Type B pancreatic cell (in vitro differentiated cells): ENCODE measurements at places on chromosomes 7 and 10. TPM values are rescaled to one million over a fixed set of nuclear protein-coding genes. Genes with fewer than 3 reads are reported as not detected.
A peak's percentile ranks its signal among the peaks of the same experiment; 100 is the strongest.

Gene PLEKHS1
- total RNA-seq, result 0.12 and 0.45 TPM in 2 replicates

Gene TMEM139
- total RNA-seq, result 2.6 and 4.8 TPM in 2 replicates

Gene SCART1
- 1.2 and 1.4 TPM in 2 replicates for total RNA-seq

- peak; percentile 82 for DNase-seq
Measured at GRCh38 chr10:48658243-48658974, 26.3 kb upstream of the WDFY4 start.

- no peak for DNase-seq
Measured at GRCh38 chr7:108261560-108262255, 131.5 kb upstream of the LAMB4 start.

- no peak for DNase-seq
Measured at GRCh38 chr7:116583653-116584052, 58.8 kb downstream of the CAV1 start.

- DNase-seq, result no peak
Measured at GRCh38 chr7:44637788-44638594, 31.6 kb downstream of the OGDH start.

GRCh38 chr10:77593771-77594470, 43.7 kb downstream of the KCNMA1 start:
- DNase-seq, result no peak

DNA sequence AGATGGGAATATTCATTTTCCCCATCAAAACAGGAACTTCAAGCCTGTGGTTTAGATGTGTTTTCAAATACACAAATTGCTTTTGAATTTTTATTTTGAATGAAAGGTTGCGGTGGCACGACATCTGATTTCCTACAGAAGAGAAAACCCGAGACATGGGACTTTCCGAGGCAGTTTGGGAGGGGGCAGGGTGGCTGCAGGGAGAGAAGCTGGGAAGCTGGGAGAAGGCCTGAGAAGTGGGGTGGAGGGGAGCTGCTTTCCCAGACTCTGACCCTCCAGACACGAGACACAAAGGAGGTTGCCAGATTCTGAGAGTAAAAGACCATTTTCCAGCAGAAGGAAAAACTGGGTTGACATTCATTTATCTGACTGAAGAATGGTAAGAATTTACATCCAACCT, 19.6 kb downstream of the TMEM176A start:
- no peak for DNase-seq

GRCh38 chr7:149825567-149826343, 12.4 kb upstream of the ZNF862 start:
- DNase-seq, result no peak

GRCh38 chr10:122078326-122078725, 89.4 kb downstream of the TACC2 start:
- DNase-seq, result no peak
